ENCODE measurements at places on chromosomes 5 and 9. TPM values are rescaled to one million over a fixed set of nuclear protein-coding genes. Genes with fewer than 3 reads are reported as not detected.

NSUN2 gene
- 111 TPM for total RNA-seq

DNA sequence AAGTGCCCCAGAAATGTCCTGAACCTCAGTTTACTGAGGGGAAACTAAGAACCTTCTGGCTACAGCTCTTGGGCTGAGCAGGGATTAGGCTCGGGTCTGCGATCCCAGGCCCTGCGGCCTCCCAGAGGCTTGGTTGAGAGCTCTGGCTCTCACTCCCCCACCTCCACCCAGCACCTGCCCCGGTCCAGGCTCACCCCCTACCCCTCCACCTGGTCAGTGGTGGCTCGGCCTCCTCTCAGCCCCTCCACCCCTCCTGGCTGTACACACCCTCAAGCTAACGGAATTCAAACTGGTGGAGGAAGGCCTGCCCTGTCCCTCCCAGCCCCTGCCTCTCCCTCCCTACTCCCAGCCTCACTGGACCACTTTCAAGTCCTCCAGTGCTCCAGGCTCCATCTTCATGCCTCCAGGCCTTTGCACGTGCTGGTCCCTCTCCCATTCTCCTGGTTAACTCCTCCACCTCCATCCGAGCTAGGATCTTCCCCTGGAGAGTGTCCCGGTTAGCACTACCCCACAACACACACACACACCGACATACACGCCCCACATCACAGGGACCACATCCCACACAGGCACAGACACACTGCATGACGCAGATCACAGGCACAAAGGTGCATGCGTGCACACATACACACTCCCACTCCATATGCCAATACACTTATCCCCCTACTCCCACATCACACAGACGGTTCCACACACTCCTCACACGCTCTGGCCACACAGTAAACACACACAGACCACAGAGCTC is 130.9 kb downstream of the C9orf50 start:
- H3K4me1 ChIP-seq, result peaks cover 47% of the 10 kb centered on the region
- H3K4me3 ChIP-seq, result peak overlapping the region; percentile 76
- DNase-seq, result peak; percentile 59

LMNB1 gene
- total RNA-seq, result 364 TPM

DNA sequence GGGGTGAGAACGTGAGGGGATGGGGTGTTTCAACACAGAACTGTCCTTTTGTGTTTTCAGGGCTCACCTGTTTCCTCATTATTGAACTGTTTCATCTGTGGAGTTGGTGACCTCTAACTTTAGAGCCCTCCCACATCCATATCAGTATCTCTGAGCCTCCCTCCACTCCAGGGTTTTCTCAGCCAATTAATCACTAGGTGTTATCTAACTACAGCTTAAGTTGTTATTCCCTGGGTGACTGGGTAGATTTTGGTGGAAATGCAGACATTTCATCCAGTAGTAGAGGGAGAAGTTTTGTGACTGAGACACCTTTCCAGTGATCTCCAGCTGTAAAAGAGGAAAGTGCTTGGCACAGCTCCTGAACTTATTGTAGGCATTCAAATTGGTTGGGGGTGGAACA is 23.7 kb downstream of the PPP3R2 start:
- H3K27ac ChIP-seq, result no peak overlapping the region
- peaks cover 19% of the 10 kb centered on the region for H3K36me3 ChIP-seq
- no peak for DNase-seq
- H3K27me3 ChIP-seq, result no peaks in the 10 kb centered on the region

PFN3 gene
- not detected for total RNA-seq

DNA sequence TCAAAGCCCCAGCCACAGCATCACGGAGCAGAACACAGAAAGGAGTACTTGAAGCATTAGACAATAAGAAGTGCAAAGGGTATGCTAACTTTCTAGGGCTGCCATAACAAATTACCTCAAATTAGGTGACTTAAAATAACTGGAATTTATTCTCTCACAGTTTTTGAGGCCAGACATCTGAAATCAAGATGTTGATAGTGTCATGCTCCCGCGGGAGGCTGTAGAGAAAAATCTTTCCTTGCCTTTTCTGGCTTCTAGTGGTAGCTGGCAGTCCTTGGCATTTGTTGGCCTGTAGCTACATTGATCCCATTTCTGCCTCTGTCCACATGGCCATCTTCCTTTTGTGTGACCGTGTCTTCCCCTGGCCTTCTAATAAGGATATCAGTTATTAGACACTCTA is 51.9 kb upstream of the SPDL1 start:
- no peak overlapping the region for H3K4me3 ChIP-seq
- no peak overlapping the region for H3K27ac ChIP-seq
- H3K27me3 ChIP-seq, result peaks cover 34% of the 10 kb centered on the region
- H3K4me1 ChIP-seq, result no peaks in the 10 kb centered on the region
- no peaks in the 10 kb centered on the region for H3K36me3 ChIP-seq

Measured in activated CD8-positive, alpha-beta memory T cell treated with anti-CD3 and anti-CD28 coated beads, Interleukin-2, amount 10 ng/mL, durations not matched to agents 7 days and 5 days (primary cell).